ENCODE measurements at places on chromosomes 4 and X. TPM values are rescaled to one million over a fixed set of nuclear protein-coding genes. Genes with fewer than 3 reads are reported as not detected.

The GABRE gene
- 16.6 TPM for total RNA-seq

The SOD3 gene
- total RNA-seq, result 193 TPM

The FAM236B gene
- total RNA-seq, result not detected

The SPANXC gene
- total RNA-seq, result not detected

The SHISA3 gene
- 31.7 TPM for total RNA-seq

The GPR82 gene
- 0.98 TPM for total RNA-seq

The BCORL1 gene
- 14.1 TPM for total RNA-seq

The SUPT20HL1 gene
- total RNA-seq, result not detected

The CLDN34 gene
- total RNA-seq, result 0.50 TPM

The BEND2 gene
- total RNA-seq, result not detected

The S100G gene
- not detected for total RNA-seq

The NPY5R gene
- 3.0 TPM for total RNA-seq

- no peak within 1 kb of the TSS for H3K4me3 ChIP-seq
- no peak for DNase-seq
Observed at GRCh38 chr4:39032218-39033085, at the start of gene TMEM156. TSS of gene TMEM156 (minus strand) at chr4:39032409. CDS start at chr4:39032313, 96 bp downstream.

GRCh38 chr4:81606166-81606565, 134.5 kb upstream of the RASGEF1B start:
- H3K4me3 ChIP-seq, result no peak overlapping the region
- H3K27ac ChIP-seq, result no peak overlapping the region
- no peaks in the 10 kb centered on the region for H3K27me3 ChIP-seq
- no peak for DNase-seq

- no peaks in the 10 kb centered on the region for H3K36me3 ChIP-seq
- H3K27ac ChIP-seq, result no peak overlapping the region
Observed at GRCh38 chr4:76850010-76850441, 47.9 kb downstream of the SOWAHB start.

GRCh38 chr4:66266035-66266434, 595.7 kb upstream of the EPHA5 start:
- H3K27me3 ChIP-seq, result no peaks in the 10 kb centered on the region
- DNase-seq, result no peak
- no peak overlapping the region for H3K4me3 ChIP-seq
- no peak overlapping the region for H3K27ac ChIP-seq
- no peaks in the 10 kb centered on the region for H3K4me1 ChIP-seq
- no peaks in the 10 kb centered on the region for H3K36me3 ChIP-seq

DNA sequence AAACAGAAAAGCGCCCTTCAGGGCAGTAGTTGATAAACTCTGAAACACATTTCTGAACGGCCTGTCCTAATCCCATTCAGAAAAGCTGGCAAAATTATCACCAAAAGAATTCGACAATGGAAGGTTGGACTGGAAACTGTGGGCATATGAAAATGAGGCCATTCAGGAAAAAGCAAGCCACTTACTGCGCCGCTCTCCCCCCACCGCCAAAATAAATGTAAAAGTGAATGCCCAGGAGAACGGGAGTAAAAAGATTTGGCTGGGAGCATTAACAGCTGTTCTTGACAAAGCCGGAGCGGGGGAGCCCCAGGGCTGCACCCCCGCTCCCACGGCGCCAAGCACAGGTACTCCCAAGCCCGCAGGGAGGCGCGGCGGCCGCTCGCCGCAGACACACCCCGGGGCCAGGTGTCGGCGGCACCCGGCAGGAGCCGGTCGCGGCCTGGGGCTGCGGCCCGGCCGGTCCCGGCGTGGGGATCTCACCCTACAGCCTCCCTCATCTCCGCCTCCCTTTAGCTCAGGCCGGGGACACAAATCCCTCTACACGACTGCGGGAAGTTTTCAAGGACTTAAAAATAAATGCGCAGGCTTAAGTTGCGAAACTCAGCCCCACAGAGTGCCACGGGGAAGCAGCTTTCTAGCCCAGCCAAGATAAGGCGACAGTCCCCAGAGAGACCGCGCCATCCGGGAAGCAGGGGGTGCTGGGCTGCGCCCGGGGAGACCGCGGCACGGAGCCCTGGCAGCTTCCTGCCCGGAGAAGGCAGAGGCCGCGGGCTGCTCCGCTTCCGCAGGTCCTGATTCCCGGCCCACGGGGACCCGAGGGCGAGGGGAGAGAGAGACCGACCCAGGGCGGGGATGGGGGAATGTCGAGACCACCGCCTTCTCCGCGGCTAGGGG, 593 bp downstream of the SH3RF1 start:
- no peaks in the 10 kb centered on the region for H3K36me3 ChIP-seq
- no peaks in the 10 kb centered on the region for H3K27me3 ChIP-seq
- H3K27ac ChIP-seq, result peak overlapping the region; percentile 86
- H3K4me3 ChIP-seq, result peak overlapping the region; percentile 81
- H3K4me1 ChIP-seq, result peaks cover 2% of the 10 kb centered on the region

GRCh38 chr4:21476757-21477156, 471.8 kb downstream of the KCNIP4 start:
- no peak overlapping the region for H3K4me3 ChIP-seq
- no peak overlapping the region for H3K27ac ChIP-seq
- no peaks in the 10 kb centered on the region for H3K36me3 ChIP-seq
- DNase-seq, result no peak
- no peaks in the 10 kb centered on the region for H3K27me3 ChIP-seq
- H3K4me1 ChIP-seq, result no peaks in the 10 kb centered on the region

- no peak for DNase-seq
- no peaks in the 10 kb centered on the region for H3K36me3 ChIP-seq
- H3K27ac ChIP-seq, result no peak overlapping the region
- H3K27me3 ChIP-seq, result no peaks in the 10 kb centered on the region
Observed at GRCh38 chrX:101677028-101677427, 17.4 kb upstream of the ARMCX2 start.

- peak overlapping the region; percentile 98 for H3K27ac ChIP-seq
- H3K27me3 ChIP-seq, result no peaks in the 10 kb centered on the region
- no peak overlapping the region for H3K4me3 ChIP-seq
- H3K36me3 ChIP-seq, result no peaks in the 10 kb centered on the region
- peaks cover 31% of the 10 kb centered on the region for H3K4me1 ChIP-seq
Observed at GRCh38 chr4:128601991-128602695, 207.4 kb upstream of the JADE1 start.

DNA sequence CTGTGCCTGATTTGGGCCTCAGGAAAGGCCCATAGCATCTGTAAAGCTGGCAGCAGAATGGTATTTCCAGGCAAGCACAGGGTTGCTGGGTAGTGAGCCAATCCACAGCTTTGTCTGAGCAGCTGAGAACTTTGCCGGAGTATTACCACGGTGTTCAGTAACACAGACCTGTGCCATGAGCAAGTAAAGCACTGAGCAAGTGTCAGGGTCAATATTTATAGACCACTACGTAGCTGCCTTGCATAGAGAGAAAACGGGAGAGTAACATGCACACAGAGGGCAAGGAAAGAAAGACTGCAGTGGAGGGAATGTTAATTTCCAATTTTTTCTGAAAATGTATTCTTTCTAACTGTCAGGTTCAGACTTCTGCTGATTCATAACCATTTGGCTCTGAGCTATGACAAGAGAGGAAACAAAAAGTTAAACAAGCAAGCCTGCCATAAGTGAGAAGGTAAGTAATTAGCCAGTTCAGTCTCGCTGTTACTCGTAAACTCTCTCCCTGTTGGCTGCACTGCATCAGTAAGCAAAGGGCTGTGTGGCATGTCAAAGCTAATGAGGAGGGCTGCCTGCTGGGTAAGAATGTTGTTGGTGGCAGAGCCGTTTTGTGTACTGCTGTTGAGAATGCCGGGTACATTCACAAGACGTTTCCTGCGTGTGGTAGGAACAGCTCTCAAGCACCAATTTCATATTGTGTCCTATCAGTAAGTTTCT, 238.1 kb downstream of the BMPR1B start:
- no peaks in the 10 kb centered on the region for H3K27me3 ChIP-seq
- DNase-seq, result no peak
- peaks cover 5% of the 10 kb centered on the region for H3K4me1 ChIP-seq
- H3K4me3 ChIP-seq, result peak overlapping the region; percentile 54
- peak overlapping the region; percentile 29 for H3K27ac ChIP-seq

DNA sequence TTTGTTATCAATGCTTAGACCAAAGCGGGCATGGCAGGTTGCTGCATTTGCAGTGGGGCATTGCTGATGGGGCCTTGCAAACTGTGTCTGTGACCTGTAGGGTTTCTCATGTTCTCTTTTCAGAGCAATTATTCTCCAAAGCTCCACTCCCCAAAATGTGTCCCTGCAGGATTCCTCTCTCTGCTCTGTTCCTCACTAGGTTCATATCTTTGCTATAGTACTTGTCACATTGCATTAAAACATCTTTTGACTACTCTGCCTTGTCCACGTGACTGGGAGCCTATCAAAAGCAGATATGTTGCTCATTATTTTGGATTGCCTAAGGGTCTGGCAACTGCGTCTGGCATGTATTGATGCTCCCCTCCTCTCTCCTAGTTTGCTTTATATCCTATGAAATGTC, 177.7 kb upstream of the MID1 start:
- H3K4me1 ChIP-seq, result no peaks in the 10 kb centered on the region
- DNase-seq, result no peak
- H3K27me3 ChIP-seq, result no peaks in the 10 kb centered on the region
- no peaks in the 10 kb centered on the region for H3K36me3 ChIP-seq

GRCh38 chr4:150070464-150071170, 7.6 kb upstream of the DCLK2 start:
- no peak overlapping the region for H3K27ac ChIP-seq
- H3K36me3 ChIP-seq, result no peaks in the 10 kb centered on the region
- no peak overlapping the region for H3K4me3 ChIP-seq
- DNase-seq, result no peak
- no peaks in the 10 kb centered on the region for H3K4me1 ChIP-seq
- no peaks in the 10 kb centered on the region for H3K27me3 ChIP-seq

DNA sequence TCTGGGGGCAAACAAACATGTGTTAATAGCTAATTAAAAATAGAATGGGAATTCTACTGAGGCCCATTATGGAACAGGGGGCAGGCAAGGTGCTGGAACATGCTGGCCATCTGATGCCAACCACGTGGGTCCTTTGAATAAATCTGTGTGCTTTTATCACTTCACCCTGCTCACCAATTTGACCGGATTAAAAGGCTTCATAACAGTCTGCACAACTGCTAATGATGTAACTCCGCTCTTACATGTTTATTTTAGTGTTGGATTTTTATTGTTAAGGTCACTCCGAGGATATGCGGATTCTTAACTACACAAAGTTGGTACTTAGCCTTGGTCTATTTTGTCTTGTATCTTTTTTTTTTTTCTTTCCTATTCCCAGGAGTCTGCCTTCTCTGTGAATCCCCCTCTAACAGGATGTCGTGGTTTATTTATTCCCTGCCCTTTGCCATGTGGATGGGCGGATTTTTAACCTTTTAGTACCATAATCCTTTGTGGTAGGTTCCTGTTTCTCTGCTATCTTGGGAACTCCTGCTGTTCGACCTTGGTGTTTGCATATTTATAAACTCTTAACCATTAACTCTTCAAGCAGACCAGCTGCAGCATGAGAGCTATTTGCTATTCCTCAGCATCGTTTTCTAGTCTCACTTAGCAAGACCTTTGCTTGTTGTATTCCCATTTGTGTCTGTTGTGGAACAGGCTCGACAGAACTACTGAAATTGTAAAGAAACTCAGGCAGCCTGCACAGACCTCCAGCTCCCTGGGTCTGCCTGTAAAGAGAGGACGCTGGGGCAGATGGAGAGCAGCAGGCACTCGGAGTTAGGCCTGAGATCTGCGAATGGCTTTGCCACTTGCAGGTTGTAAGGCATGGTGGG, 38.0 kb downstream of the TRIM2 start:
- DNase-seq, result peak; percentile 61
- no peaks in the 10 kb centered on the region for H3K36me3 ChIP-seq
- peaks cover 31% of the 10 kb centered on the region for H3K4me1 ChIP-seq
- H3K27ac ChIP-seq, result peak overlapping the region; percentile 53

- no peaks in the 10 kb centered on the region for H3K27me3 ChIP-seq
- H3K27ac ChIP-seq, result no peak overlapping the region
- no peaks in the 10 kb centered on the region for H3K36me3 ChIP-seq
Observed at GRCh38 chr4:183617075-183617474, 41.9 kb downstream of the RWDD4 start.

DNA sequence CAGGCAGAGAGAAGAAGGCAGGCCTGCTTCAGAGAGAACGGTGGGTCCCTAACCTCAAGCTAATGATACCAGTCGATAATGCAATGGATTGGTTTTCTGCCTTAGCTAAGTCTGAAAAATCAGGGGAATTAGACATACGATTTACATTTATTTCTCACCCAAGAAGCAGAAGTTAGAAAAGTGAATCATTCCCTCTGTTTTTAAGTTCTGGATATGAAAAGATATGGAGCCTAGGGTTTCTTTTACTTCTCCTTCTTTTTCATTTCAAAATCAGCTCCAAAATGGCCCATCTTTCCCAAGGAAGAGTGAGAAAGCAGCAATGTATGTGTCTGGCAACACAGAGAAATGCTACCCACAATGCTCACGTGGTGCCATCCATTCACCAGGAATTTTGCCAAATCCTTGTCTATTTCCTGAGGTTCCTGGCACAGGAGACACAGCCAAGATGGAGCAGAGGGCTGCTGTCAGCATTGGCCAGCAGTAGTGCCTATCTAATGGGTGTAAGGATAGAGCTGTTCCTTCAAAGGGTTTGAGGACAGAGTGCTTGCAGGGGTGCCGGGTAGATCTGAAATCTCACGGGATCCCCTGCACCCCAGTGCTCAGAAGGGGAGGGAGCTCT, 231.5 kb downstream of the MAML3 start:
- H3K27me3 ChIP-seq, result no peaks in the 10 kb centered on the region
- no peak for DNase-seq
- no peak overlapping the region for H3K27ac ChIP-seq
- peaks cover 34% of the 10 kb centered on the region for H3K4me1 ChIP-seq
- H3K4me3 ChIP-seq, result no peak overlapping the region

GRCh38 chr4:113556382-113557134, 205.0 kb downstream of the CAMK2D start:
- no peak overlapping the region for H3K4me3 ChIP-seq
- H3K27ac ChIP-seq, result no peak overlapping the region
- H3K27me3 ChIP-seq, result no peaks in the 10 kb centered on the region
- H3K4me1 ChIP-seq, result peaks cover 4% of the 10 kb centered on the region
- no peaks in the 10 kb centered on the region for H3K36me3 ChIP-seq

GRCh38 chr4:18636001-18636585, 614.5 kb upstream of the LCORL start:
- H3K27me3 ChIP-seq, result no peaks in the 10 kb centered on the region
- H3K27ac ChIP-seq, result no peak overlapping the region
- no peaks in the 10 kb centered on the region for H3K36me3 ChIP-seq
- H3K4me3 ChIP-seq, result no peak overlapping the region
- no peaks in the 10 kb centered on the region for H3K4me1 ChIP-seq

- no peak overlapping the region for H3K4me3 ChIP-seq
- DNase-seq, result no peak
- no peaks in the 10 kb centered on the region for H3K4me1 ChIP-seq
- H3K27me3 ChIP-seq, result no peaks in the 10 kb centered on the region
Observed at GRCh38 chr4:131459430-131460101, 1689.5 kb upstream of the PCDH10 start.

- no peak overlapping the region for H3K27ac ChIP-seq
- no peaks in the 10 kb centered on the region for H3K36me3 ChIP-seq
- H3K4me1 ChIP-seq, result no peaks in the 10 kb centered on the region
- DNase-seq, result peak; percentile 86
- no peaks in the 10 kb centered on the region for H3K27me3 ChIP-seq
- no peak overlapping the region for H3K4me3 ChIP-seq
Observed at GRCh38 chrX:73855546-73855945, 292.5 kb downstream of the CHIC1 start.

DNA sequence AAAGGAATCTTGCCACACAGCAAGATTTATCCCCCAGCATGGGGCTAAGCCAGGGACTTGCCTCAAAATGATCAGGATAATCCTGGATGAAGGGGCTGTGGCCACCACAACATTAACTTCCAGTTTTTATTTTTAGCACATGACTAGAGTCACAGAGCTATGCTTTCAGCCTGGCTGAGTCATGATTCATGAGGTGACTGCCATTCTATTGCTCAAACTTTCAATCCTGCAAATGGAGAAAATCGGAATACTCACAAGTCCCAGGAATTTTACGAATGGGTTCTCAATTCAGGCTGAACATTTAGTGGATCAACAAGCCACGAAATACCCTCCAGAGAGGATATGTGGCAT, 70.7 kb upstream of the HPGD start:
- H3K4me3 ChIP-seq, result no peak overlapping the region
- no peak for DNase-seq
- no peaks in the 10 kb centered on the region for H3K27me3 ChIP-seq
- H3K4me1 ChIP-seq, result no peaks in the 10 kb centered on the region
- H3K27ac ChIP-seq, result no peak overlapping the region
